AG08395 (cell line): ENCODE measurements at places on chromosomes 3 and 15.
A peak's percentile ranks its signal among the peaks of the same experiment; 100 is the strongest.

GRCh38 chr3:71397046-71397445 lies 186.5 kb downstream of the FOXP1 start:
- peak; percentile 44 for DNase-seq

- DNase-seq: no peak
Measured at GRCh38 chr3:27657871-27658270, 64.3 kb downstream of the EOMES start.

DNA sequence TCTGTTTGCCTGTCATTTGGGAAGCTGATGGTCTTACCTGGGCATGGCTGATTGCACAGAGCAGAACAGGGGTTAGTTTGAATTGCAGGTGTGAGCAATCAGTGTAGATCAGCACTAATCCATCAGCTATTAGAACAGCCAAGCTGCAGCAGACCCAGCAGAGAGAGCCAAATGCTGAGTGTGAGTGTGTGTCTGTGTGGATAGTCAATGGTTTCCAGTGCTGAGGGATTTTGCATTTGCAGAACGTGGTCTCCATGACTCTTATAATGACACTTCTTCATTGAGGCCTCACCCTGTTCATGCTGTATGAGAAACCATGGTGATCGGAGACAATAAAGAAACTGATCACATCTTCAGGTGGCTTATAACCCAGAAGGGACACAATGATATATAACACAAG lies 312.1 kb downstream of the SOX2 start:
- DNase-seq: no peak

GRCh38 chr3:113183748-113184661 lies 27.4 kb upstream of the BOC start:
- DNase-seq: no peak

- DNase-seq: no peak
Measured at GRCh38 chr3:152243721-152244516, 24.8 kb upstream of the MBNL1 start.
